ENCODE measurements at places on chromosomes 6 and 20. TPM values are rescaled to one million over a fixed set of nuclear protein-coding genes. Genes with fewer than 3 reads are reported as not detected.
A peak's percentile ranks its signal among the peaks of the same experiment; 100 is the strongest.

DNA sequence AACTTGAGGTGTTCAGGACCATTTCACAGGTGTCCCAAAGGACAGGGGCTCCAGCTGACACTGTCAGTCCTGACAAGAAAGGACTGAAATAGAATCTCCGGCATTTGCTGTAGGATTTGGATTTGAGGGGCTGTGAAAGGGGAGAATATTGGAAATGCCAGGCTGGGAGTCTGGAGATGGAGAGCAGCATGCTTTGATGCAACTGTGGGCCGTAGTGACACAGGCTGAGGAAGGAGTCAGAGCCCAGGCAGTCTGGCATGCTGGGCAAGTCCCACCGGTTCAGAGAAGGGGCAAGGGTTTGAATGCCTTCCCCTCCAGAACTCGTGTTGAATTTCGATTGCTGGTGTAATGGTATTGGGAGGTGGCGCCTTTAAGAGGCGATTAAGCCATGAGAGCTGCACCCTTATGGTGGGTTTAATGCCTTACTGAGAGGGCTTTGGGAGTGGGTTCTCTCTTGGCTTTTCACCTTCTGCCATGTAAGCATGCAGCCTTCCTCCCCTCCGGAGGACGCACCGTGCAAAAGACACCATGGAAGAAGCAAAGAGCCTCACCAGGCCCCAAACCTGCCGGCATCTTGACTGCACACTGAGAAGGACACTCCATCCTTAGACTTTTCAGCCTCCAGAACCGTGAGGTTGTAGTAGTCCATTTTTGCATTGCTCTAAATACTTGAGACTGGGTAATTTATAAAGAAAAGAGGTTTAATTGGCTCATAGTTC, 9.4 kb upstream of the PYGB start:
- no peak for DNase-seq
- H3K27ac ChIP-seq = peak overlapping the region; percentile 52
- H3K4me3 ChIP-seq = no peak overlapping the region
- no peaks in the 10 kb centered on the region for H3K27me3 ChIP-seq
- H3K4me1 ChIP-seq = peaks cover 11% of the 10 kb centered on the region

- H3K4me3 ChIP-seq = no peak overlapping the region
- H3K36me3 ChIP-seq = no peaks in the 10 kb centered on the region
Observed at GRCh38 chr6:56188429-56188828, 59.0 kb downstream of the COL21A1 start.

- H3K4me1 ChIP-seq = no peaks in the 10 kb centered on the region
- H3K27ac ChIP-seq = no peak overlapping the region
- no peaks in the 10 kb centered on the region for H3K36me3 ChIP-seq
- no peak for DNase-seq
- H3K4me3 ChIP-seq = no peak overlapping the region
- H3K27me3 ChIP-seq = no peaks in the 10 kb centered on the region
Observed at GRCh38 chr20:24842918-24843715, 106.0 kb upstream of the CST7 start.

The MOCS1 gene
- 7.2 TPM for total RNA-seq

DNA sequence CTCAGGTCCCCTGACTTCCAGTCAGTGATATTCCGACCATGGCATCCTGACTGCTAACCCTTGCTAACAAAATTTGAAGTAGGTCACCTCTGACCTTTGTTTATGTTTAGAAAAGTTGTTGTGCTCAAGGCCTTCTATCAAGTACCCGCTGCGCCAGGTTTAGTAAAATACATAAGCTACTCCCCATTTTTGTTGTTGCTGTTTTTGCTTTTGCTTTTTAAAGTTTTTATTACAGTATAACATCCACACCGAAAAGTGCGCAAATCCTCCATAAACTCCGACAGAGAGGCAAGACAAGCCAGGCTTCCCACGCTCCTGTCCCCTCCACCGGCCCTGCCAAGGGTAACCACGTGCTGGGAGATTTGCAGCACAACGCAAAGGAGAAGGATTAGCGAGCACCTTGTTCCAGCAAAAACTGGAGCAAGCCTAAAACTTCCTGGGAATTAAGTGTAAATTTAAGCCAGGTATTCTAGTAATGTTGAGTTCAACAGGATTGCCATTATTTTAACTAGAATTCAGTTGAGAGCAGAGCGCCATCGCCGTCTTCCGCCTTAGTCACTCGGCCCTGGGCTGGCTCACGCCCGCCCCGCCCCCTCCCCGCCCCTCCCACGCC, 17.8 kb upstream of the HMGN4 start:
- H3K36me3 ChIP-seq = no peaks in the 10 kb centered on the region
- no peak for DNase-seq
- peak overlapping the region; percentile 61 for H3K4me3 ChIP-seq
- H3K4me1 ChIP-seq = no peaks in the 10 kb centered on the region
- peak overlapping the region; percentile 99 for H3K27ac ChIP-seq

- DNase-seq = no peak
- no peak overlapping the region for H3K4me3 ChIP-seq
- no peaks in the 10 kb centered on the region for H3K27me3 ChIP-seq
- H3K4me1 ChIP-seq = no peaks in the 10 kb centered on the region
- H3K27ac ChIP-seq = no peak overlapping the region
Observed at GRCh38 chr20:56422824-56423189, 10.7 kb downstream of the CASS4 start.

GRCh38 chr6:27608916-27609883, 136.3 kb upstream of the ZNF184 start:
- no peak overlapping the region for H3K4me3 ChIP-seq
- no peak for DNase-seq
- no peak overlapping the region for H3K27ac ChIP-seq
- no peaks in the 10 kb centered on the region for H3K4me1 ChIP-seq

DNA sequence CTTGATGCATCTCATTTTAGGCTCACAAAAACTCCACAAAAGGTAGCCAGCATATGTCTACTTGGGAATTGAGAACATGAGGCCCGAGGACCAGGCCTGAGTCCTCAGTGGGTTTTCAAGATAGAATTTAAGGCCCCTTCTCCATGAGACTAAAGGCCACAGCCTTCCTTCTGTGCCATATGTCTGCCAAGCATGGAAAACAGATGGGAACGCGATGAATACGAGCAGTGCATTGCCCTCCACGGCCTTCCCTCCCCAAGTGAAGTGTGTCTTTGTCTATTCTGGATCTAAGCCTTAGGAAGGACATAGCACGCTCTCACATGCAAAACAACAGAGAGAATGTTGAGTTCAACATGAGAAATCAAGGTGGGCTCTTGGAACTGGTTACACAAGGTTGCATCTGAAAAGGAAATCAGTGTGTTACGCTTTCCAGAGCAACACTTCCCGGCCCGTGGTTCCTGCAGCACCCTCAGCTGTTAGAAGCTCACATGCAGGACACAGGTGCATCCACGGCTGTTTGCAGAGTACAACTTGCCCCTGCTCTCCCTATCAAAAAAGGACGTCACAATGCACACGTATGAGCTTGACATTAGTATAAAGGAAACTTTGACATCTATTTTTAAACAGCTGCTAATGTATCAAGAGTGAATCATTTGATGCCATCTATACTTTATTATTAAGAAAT, 229.9 kb downstream of the NRN1 start:
- no peaks in the 10 kb centered on the region for H3K4me1 ChIP-seq
- H3K4me3 ChIP-seq = no peak overlapping the region
- H3K27me3 ChIP-seq = no peaks in the 10 kb centered on the region
- DNase-seq = no peak
